ENCODE measurements at places on chromosomes 12 and 14.

DNA sequence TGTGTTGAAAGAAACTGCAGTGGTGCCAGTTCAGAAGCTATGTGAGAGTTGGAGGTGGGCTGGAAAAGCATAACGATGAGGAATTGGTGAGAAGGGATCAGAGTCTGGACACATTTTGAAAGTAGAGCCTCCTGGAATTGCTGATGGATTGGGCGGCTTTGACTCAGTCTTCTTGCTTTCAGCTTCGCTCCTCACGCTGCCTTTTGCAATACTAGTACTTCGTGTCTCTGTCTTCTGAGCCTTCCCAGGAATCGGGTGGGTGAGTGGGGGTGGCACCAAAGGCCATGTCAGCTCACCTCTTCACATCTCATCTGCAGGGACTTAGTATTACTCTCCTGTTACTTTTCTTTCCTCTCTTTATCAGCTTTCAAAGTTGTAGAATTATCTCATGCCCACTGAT is 101.6 kb upstream of the RFX4 start:
- no peak for DNase-seq

GRCh38 chr12:107929436-107929835 is 154.9 kb downstream of the ASCL4 start:
- no peak for DNase-seq

- DNase-seq, result no peak
These were observed at the start of gene RFX4 for GRCh38 chr12:106582641-106583230. Gene RFX4 (plus strand): TSS chr12:106583004. CDS start chr12:106583321, 317 bp downstream.

GRCh38 chr12:124529565-124530276 is 37.7 kb downstream of the NCOR2 start:
- DNase-seq, result no peak
